ENCODE measurements at places on chromosomes 5 and 9. TPM values are rescaled to one million over a fixed set of nuclear protein-coding genes. Genes with fewer than 3 reads are reported as not detected.

DNA sequence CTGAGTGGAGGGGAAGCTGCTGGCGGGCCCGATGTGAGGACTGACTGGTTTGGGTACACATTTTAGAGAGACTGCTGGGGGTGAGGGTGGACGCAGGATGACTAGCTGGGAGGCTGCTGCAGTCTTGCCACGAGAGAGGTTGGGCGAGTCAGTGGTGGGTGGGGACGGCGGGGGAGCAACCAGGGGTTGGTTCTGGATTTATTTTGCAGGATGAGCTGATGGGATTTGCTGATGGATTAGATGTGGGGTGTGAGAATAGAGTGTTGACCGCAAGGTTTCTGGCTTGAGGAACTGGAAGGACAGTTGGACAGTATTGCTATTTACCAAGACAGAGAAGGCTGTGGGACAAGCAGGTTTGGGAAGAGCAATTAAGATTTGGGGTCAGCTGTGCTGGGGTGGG, 5.8 kb upstream of the NDST1 start:
- peak overlapping the region; percentile 90 for H3K27ac ChIP-seq
- no peaks in the 10 kb centered on the region for H3K27me3 ChIP-seq

GRCh38 chr5:119745976-119746375, 116.6 kb downstream of the FAM170A start:
- no peaks in the 10 kb centered on the region for H3K27me3 ChIP-seq
- DNase-seq, result no peak
- H3K27ac ChIP-seq, result no peak overlapping the region
- no peaks in the 10 kb centered on the region for H3K36me3 ChIP-seq
- H3K4me1 ChIP-seq, result no peaks in the 10 kb centered on the region

GRCh38 chr9:128118971-128119665, 8.4 kb downstream of the PTGES2 start:
- no peaks in the 10 kb centered on the region for H3K27me3 ChIP-seq
- peaks cover 17% of the 10 kb centered on the region for H3K36me3 ChIP-seq

GRCh38 chr5:64190562-64191306, 25.1 kb downstream of the RNF180 start:
- peaks cover 39% of the 10 kb centered on the region for H3K4me1 ChIP-seq
- H3K27me3 ChIP-seq, result no peaks in the 10 kb centered on the region
- no peak overlapping the region for H3K27ac ChIP-seq
- H3K36me3 ChIP-seq, result no peaks in the 10 kb centered on the region
- H3K4me3 ChIP-seq, result no peak overlapping the region

The NRG2 gene
- total RNA-seq, result 6.9 TPM

GRCh38 chr9:127578952-127579853, 32.9 kb upstream of the STXBP1 start:
- no peaks in the 10 kb centered on the region for H3K36me3 ChIP-seq
- peak overlapping the region; percentile 65 for H3K4me3 ChIP-seq
- peaks cover 40% of the 10 kb centered on the region for H3K4me1 ChIP-seq
- H3K27ac ChIP-seq, result peak overlapping the region; percentile 99
- DNase-seq, result peak; percentile 93

- H3K27ac ChIP-seq, result no peak overlapping the region
- DNase-seq, result no peak
- H3K27me3 ChIP-seq, result no peaks in the 10 kb centered on the region
- no peaks in the 10 kb centered on the region for H3K4me1 ChIP-seq
- H3K36me3 ChIP-seq, result no peaks in the 10 kb centered on the region
These were observed 18.7 kb downstream of the IFT74 start for GRCh38 chr9:26974927-26975326.

All from thoracic aorta (tissue), 2 donors.